Smooth muscle cell of the brain vasculature (primary cell): ENCODE measurements at places on chromosomes 2 and 18.
A peak's percentile ranks its signal among the peaks of the same experiment; 100 is the strongest.

GRCh38 chr2:226151157-226151556 lies 648.5 kb downstream of the IRS1 start:
- DNase-seq = no peak

- DNase-seq = no peak
These were observed 13.0 kb downstream of the SIGLEC15 start for GRCh38 chr18:45838302-45839070.

DNA sequence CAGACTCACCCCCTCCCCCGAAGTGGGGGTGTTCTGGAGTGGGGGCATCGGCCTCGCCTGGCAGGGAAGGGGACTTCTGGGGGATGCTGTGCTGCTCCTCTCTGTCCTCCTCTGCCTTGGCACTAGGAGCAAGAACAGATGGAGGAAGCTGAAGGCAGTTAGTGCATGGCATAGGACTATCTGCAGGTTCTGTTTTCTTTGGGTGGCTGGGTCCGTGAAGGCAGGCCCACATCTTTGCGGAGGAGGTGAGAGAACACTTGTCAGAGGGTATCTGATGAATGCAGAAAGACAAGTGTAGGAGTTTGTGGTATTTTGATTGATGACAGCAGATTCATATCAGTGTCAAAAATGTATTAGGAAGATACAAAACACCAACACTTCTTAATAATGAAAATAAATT lies 411.4 kb downstream of the TSN start:
- DNase-seq = no peak

DNA sequence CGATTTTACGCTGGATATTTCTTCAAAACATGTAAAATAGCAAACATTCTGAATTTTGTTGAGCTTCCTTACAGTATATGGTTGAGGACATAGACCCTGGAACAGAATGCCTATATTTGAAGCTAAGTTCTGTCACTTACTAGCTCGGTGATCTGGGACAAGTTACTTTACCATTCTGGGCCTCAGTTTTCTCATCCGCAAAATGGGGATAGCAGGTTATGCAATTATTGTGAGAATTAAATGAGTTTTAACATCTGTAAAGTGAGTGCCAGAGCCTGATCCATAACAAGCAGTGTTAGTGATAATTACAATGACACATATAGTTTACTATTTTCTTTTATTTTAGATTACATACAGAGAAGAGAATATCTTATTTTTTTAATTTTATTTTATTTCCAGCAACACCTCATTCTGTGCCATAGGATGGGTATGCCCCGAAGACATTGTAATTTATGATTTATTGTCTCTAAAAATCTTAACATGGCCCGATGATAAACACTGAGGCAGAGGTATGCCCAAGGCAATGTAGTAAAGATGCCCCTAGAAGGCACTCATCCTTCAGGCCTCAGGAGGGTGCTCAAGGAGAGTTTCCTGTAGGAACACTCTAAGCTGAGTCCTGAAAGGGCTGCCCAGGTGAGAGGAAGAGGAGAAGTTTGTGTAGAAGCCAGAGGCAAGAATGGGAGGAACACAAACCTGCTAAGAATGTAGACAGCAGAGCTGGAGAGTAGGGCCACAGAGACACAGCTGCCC lies 250.9 kb downstream of the BCL11A start:
- no peak for DNase-seq

DNA sequence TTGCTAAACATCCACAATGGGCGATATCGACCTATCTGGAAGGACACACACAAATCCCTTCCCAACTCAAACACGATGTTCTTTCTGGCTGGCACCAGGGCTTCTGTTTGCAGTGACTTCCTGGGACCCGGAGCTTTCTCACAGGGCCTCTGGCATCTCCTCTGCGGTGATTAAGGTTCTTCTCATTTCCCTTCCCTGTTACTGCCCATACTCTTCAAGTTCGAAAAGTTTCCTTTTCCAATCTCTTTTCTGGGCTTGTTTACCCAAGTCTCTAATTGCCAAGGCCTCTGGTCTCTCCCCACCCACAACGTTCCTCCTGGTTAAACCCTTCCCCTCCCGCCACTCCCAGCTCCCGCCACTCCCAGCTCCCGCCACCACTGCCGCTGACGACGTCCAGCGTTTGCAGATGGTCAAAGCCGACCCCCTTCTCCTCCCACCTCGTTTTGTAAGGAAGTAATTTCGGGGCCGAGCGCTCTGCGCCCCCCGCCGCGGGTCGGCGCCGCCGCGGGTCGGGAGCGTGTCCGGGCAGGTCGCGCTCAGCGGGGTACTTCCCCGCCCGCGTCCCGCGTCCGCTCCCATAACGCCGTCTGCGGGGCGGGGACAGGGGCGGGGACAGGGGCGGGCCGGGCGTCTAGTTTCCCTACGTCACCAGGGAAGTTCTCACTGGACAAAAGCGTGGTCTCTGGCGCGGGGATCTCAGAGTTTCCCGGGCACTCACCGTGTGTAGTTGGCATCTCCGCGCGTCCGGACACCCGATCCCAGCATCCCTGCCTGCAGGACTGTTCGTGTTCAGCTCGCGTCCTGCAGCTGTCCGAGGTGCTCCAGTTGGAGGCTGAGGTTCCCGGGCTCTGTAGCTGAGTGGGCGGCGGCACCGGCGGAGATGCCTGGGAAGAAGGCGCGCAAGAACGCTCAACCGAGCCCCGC lies at the start of gene PMAIP1:
PMAIP1 (plus strand) TSS at position 699 of the 924 bp plus-strand sequence; CDS start at position 881, 182 bp downstream.
- peak; percentile 89 for DNase-seq

- DNase-seq = no peak
These were observed 23.7 kb downstream of the MARCHF7 start for GRCh38 chr2:159736048-159736447.

GRCh38 chr2:95734976-95735890 lies 143.4 kb downstream of the TRIM43 start:
- DNase-seq = no peak

DNA sequence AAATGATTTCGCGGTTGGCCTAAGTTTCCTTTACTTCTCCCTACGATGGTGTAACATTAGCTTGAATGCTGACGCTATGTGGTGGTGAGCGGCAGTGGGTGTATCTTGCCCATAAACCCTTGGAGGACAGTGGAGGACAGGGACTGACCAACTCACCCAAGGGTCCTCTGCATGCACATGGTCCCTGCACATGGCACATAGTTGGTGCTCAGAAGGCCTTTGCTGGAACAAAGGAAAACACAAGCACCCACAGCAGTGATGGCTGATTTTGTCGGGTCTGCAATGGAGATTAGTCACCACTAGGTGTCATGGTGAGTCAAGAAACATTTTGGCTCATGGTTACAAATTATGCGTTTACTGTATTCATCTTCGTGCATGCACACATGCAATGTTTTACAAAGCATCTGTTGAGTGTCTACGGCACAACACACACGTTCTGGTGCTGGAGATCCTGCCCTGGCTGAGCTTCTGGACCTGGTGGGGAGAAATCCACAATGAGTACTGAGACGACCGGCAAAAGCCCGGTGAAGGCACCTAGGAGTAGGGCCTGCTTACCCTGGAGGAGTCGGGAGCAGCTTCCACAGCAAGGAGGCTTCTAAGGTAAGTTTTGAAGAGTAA lies 44.0 kb downstream of the PDCL3 start:
- DNase-seq = peak; percentile 13

DNA sequence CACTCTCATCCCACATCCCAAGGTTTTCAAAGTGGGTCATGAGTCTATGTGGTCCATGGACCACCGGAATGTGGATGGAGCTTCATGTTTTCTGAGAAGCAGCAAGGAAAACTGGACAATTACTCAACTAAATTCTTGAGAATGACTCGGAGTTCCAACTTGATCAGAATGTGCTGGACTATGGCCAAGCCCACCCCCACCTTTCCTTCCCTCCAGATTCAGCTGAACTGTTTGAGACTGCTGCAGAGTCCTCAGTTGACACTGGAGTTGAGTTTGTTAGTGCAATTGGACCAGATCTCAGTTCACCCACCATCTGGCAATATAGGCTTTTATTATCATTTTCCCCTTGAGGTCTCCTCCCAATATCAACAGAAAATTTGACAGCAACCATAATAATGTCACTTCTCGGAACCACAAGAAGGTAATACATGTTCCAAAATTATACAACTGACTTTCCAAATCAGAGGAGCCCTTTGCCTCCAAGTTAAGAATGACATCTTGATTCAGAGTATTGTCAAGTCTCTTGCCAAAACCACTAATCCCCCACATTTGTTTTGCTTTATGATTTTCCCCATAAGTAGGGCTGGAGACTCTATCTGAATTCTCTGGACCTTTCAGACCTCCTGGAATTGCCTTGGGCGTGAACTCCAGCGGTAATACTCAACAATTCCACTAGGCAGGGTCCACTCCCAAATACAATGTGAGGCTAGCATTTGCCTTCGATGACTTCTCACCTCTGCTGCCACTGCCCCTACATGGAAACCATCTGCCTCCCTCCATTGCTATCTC lies 8.8 kb downstream of the COL4A4 start:
- no peak for DNase-seq

DNA sequence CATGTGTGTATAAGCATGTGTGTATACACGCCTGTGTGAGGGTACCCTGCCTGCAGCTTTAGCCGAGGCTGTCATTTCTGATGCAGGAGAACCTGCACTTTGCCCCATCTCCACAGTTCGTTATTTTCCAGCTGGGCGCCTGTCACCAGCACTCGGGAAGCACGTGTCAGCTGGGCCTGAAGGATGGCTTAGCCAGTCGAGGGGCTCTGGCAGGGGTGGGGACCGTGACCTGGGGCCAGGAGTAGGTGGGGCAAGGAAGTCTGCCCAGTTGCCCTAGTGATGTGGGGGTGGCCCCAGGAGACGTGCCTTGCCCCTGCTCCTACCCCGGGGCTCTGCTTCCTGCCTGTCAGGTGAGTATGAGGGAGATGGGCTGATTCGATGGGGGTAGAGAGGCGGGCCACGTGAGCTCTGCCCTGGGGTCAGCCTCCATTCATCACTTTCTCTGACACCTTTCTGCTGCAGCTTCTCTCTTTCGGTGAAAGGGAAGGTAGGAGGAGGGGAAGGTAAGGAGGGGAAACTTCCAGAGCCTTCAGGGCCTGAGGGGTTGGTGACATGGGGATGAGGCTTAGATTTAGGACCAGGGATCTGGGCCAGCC lies 130.6 kb upstream of the SKOR2 start:
- DNase-seq = no peak

DNA sequence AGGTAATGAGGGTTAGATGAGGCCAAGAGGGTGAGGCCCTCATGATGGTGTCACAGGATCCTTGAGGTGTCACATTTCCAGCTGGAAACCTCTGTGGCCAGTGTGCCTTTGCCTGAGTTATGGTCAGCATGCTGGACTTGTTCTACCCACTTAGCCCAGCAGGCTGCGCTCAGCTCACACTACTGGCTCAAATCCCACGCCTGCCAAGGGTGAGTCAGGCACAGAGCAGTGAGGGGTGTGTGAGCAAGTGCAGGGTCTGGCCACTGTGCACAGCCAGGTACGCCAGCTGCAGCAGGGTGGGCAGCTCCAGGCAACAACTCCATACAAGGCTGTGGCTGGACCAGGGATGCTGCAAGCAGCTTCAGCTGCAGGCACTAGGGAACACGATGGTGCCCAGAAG lies 616.6 kb upstream of the FSHR start:
- no peak for DNase-seq

DNA sequence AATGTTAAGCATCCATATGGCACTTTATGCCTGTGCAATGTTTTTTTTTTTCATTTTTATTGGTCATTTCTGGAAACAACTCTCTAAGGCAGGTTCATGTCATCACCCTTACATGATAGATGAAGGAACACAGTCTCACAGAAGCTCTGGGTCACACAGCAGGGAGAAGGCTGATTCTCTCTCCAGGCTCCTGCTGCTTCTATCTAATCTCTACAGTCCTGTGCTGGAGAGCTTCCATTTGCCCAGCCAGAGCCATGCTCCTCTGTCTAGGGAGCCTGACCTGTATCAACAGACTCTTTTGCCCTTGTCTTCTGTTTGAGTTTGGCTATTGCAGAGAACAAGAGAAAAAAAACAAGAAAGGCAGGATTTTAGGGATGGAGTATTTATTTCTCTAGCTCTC lies 584.8 kb downstream of the MBD2 start:
- no peak for DNase-seq

- DNase-seq = no peak
These were observed 9.4 kb downstream of the MTERF4 start for GRCh38 chr2:241092677-241093076.

DNA sequence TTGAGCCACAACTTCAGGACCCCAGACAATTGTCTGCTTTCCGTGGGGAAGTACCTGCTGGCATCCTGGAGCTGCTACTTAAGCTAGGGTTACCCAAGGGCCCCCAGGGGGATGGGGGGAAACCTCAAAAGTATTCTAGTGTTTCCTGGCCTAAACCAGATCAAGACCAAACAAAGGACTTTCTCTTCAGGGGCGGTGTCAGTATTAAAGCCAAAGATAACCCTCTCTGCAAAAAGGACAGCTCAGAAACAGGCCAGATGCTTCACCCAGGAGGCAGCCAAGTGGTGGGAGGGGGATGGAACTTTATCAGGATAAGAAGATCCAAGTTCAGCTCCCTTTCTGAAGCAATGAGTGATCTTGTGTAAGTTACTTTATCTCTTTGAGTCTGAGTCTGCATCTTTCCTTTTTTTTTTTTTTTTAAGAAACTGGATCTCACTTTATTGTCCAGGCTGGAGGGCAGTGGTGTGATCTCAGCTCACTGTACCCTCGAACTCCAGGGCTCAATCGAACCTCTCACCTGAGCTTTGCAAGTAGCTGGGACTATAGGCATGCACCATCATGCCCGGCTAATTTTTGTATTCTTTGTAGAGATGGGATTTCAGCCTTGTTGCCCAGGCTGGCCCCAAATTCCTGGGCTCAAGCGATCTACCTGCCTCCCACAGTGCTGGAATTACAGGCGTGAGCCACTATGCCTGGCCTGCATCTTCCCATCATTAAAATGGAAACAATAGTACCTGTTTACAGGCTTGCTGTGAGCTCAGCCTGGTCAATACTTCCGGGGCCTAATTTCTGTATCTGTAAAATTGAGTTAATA lies 151.8 kb upstream of the PTPRM start:
- DNase-seq = no peak

- DNase-seq = no peak
These were observed 565.3 kb upstream of the CRIM1 start for GRCh38 chr2:35790292-35790691.

GRCh38 chr18:48719974-48720654 lies 181.3 kb downstream of the CTIF start:
- DNase-seq = no peak

- DNase-seq = no peak
These were observed 20.4 kb upstream of the PAPOLG start for GRCh38 chr2:60735496-60736250.

GRCh38 chr2:160731856-160732255 lies 238.2 kb upstream of the RBMS1 start:
- no peak for DNase-seq

GRCh38 chr2:160132761-160133160 lies 67.3 kb downstream of the ITGB6 start:
- no peak for DNase-seq

- DNase-seq = no peak
These were observed 39.8 kb upstream of the AAK1 start for GRCh38 chr2:69683170-69683971.

GRCh38 chr2:241389697-241390096 lies 33.6 kb downstream of the FARP2 start:
- no peak for DNase-seq

GRCh38 chr2:28683100-28683706 lies 68.4 kb upstream of the PPP1CB start:
- DNase-seq = peak; percentile 92

- DNase-seq = peak; percentile 49
These were observed 385.4 kb upstream of the SYT4 start for GRCh38 chr18:43662657-43663056.

GRCh38 chr2:240259201-240259923 lies 118.9 kb upstream of the OTOS start:
- no peak for DNase-seq
